Fibroblast of skin of scalp (primary cell): ENCODE measurements at places on chromosomes 11 and 22.

DNA sequence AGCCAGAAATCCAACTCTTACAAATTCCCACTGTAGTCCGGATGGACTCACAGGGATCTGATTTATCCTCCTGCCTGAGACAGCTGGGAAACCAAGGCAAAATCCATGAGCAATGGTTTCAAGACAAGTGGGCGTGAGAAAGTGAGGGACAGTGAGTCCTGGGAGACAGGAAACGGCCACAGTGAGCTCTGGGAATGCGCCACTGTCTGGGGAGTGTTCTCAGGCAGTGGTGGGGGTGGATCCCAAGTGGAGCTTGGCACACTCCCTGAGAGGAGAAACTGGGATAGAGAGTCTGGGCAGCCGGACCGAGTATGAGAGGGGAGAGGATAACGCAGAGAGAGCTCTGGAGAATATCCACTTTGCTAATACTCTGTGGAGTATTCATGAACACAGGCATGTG is 9.8 kb downstream of the IL17REL start:
- no peak for DNase-seq

DNA sequence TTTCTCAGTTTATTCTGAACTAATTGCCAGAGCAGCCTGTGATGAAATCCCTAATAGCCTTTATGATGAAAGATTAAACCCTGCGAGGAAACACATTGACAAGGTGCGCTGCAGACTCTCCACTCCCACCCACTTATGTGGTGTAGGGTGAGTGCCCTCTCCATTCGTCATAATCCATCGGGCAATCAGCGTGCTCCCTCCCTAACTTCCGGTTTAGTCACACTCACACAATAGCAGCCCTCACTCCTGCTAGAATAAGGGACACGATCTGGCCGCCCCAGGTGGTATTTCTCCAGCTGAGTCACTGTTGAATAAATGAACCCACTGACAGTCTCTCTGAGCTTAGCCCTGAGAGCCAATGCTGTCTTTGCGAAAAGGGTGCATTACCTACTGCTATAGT is 188.3 kb downstream of the OPCML start:
- DNase-seq: no peak

- no peak for DNase-seq
These were observed 372.7 kb upstream of the TENM4 start for GRCh38 chr11:79813551-79813950.

DNA sequence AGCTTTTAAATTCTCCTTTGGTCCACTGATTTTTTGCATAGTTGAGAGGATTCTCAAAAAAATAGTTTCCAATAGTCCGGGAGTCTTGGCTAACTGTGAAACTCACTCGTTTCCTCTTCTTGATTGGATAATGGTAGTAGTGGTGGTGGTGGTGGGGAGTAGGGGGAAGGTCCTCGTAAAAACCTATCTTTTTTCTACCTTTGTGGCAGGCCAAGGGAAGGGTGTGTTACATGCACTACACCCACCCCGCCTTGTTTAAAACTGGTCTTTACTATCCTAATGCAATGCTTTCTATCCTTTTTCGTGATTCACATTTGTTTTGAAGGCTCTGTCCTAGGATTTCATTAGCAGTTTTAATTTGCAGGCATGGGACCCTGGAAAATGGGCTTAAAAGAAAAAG is 4.8 kb downstream of the TEAD1 start:
- no peak for DNase-seq

DNA sequence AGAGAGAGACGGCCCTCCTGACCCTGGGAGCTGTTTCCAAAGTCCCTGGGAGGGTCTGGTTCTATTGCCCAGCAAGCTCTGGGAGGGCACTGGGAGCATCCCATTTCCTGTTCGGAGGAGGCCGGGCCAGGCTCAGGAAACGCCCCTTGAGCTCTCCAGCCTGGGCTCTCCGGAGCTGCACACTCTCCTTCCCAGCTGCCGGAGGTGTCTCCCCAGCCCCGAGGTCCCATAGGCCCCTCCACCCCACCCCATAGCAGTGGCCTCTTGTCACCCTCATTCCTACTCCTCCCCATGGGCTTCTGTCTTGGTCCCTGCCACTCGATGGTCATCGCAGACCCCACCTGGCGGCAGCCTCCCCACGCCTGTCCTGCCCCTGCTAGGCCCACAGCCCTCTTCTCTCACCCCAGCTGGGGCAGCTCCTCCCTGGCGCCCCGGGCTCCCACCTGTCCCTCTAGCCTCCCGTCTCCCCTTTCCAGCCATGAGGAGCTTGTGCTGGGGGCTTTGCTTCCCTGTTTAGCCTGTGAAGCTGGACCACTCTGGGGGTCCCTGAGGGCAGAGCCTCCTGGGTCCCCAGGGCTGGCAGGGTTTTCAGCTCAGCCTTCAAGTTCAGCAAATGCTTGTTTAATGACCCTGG is 2.8 kb downstream of the TSPAN32 start:
- DNase-seq: no peak

GRCh38 chr11:128948583-128948982 is 5.9 kb upstream of the TP53AIP1 start:
- DNase-seq: no peak

DNA sequence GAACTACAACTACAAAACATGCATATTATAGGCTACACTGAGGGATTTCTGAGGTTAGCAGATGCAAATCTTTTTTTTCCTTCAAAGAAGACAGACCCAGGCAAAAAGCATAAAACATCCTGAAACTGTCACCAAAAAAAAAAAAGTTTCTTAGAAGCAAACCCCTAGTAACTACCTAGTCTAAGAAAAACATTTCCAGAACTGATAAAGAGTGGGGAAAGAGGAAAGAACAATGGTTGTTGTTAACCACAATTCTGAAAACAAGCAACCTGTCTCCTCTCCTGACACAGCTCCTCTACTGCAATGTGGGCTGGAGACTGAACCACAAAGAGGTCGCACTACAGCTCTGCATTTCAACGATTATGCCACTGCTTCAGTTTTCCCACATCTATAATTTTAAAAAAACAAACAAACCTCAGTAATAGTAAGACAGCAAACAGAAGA is 15.0 kb downstream of the DENND5A start:
- DNase-seq: no peak

- no peak for DNase-seq
These were observed 1.6 kb upstream of the IFITM1 start for GRCh38 chr11:312092-312816.

DNA sequence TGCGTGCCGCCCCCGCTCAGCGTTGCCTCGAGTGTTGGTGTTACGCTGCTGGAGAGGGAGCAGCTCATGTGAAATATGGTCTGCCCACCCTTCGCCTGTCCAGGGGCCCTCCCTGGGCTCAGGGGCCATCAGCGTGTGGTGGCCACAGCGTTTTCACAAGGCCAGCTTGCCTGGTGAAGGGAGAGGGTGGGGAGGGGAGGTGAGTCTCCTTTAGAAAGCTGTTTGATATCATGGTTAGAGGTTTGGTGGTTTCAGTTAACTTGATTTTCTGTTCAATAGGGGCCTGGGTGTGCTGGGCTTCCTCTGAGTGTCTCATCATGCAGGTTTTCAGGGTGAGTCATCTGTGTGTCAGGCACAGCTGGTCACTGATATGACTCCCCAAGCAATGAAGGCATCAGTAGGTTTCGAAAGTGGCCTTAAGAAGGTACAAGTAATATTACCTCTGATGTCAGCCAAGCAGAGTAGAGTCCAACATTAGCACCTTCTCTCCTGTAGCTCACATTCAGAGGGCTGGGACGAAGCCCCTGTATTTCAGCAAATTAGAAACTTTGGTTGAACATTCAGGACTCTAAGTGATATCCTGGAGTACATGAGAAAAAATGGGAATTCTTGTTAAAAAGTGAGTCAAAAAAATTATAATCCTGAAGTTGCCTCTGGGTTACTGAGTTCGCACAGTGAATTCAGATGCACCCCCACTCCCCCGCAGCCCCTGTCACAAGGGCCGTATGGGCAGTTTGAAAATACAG is 172.5 kb downstream of the TBC1D22A start:
- DNase-seq: peak; percentile 87

DNA sequence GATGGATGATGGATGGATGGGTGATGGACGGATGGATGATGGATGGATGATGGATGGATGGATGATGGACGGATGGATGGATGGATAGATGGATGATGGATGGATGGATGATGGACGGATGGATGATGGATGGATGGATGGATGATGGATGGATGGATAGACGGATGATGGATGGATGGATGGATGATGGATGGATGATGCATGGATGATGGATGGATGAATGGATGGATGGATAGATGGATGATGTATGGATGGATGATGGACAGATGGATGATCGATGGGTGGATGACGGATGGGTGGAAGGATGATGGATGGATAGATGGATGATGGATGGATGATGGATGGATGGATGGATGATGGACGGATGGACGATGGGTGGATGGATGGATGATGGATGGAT is 21.1 kb downstream of the KCTD17 start:
- DNase-seq: no peak

GRCh38 chr22:30214703-30215407 is 31.7 kb downstream of the LIF start:
- DNase-seq: no peak

DNA sequence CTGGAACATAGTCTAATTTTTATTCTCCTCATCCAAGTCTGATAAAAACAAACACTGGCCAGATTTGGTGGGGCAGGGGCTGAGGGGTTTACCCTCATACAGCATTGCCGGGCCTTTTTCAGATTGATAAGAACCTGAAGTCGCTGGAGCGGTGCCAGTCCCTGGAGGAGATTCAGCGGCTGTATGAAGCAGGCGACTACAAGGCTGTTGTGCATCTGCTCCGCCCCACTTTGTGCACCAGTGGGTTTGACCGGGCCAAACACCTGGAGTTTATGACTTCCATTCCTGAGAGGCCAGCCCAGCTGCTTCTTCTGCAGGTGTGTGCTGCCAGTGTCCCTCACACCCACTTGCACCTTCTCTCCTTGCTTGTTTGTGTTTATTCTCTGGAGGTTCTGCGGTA is 55.8 kb downstream of the CABIN1 start:
- DNase-seq: no peak

DNA sequence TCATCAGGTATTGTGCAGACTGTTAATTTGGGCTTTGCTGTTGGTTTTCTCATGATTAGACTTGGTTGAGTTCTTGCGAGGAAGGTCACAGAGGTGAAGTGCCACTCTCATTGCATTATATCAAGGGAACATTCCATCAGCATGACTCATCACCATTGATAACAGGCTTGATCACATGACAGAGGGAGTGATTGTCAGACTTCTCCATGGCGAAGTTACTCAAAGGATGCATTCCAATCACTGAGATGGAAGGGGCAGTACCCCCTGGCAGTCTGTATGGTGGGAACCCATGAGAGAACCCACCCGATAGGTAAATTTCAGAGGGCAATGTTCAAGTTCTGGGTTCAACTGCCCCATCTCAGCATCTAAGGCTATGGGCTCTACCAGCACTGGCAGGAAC is 19.4 kb upstream of the P2RY2 start:
- no peak for DNase-seq

GRCh38 chr11:40274017-40274416 is 1185.4 kb downstream of the LRRC4C start:
- peak; percentile 73 for DNase-seq
